ENCODE measurements at places on chromosomes 12 and 14.
A peak's percentile ranks its signal among the peaks of the same experiment; 100 is the strongest.

- no peak for DNase-seq
Observed at GRCh38 chr12:33115716-33116115, 219.1 kb upstream of the PKP2 start.

DNA sequence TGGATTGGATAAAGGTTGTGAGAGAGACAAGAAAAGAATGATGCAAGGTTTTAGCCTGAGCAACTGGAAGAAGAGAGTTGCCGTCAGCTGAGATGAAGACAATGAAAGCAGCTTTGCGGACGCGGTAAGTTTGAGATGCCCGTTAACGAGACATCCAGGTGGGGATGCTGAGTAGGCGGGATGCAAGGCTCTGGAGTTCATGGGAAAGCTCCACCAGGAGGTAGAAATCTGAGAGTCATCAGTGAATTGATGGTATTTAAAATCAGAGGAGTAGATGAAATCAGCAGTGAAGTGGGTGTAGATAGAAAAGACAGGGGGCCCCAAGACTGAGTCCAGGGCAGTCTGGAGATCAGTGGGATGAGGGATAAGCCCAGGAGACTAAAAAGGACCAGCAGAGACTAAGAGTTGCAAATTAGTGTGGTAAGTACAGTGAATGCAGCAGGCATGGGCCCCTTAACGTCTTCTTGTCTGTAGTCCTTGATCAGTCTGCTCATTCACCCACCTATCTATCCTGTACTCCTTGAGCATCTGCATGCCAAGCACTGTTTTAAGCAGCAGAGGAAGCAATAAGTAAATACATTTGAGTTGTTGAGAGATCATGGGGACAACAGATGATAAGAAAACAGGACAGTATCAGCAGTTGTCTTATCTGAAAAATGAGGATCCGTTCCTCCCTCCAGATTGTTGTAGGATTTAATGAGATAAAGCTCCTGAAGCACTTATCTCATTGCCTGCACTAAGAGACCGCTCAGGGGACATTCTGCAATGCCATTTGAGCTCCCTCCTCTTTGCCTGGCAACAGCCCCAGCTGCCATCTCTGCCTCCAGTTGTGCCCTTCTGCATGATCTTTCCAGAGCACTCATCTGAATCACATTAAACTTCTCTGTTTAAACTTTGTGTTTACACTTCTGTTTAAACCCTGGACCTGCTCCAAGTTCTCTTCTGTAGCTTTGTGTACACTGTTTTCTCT, 91.5 kb downstream of the APAF1 start:
- no peak for DNase-seq

- no peak for DNase-seq
Observed at GRCh38 chr14:79284621-79285020, 926.7 kb downstream of the DIO2 start.

DNA sequence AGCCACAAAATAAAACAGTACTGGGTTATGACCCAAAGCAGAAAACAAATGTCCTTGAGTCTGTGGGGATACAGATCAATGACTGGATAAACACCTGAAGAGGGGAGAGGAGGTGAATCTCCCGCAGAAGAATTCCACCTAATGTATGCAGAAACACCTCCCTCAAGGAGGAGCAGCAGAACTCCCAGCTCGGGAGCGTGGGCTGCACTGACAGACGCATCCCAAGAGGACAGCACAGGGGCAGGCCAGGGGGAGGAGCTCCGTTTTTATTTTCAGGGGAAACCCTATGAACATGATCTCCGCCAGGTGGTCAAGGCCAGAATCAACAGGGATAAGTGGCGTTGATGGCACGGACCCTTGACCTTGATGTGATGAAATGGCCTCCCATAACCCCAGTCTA, 41.8 kb upstream of the PPP2R5C start:
- DNase-seq, result no peak

DNA sequence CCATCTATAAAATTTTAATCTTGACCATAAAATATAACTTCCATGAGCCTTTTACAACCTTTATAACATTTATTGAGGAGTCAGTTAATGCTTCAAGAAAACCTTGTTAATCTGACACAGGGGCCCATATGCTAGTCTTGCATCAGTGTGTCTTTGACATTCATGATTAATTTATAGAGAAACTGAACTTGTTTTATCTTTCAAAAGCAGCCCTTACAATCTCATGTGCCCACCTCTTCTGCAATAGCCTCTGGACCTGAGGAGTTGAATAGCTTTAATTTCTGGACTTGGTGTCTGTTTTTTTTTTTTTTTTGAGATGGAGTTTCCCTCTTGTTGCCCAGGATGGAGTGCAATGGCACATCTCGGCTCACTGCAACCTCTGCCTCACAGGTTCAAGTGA, 8.6 kb upstream of the LPCAT3 start:
- DNase-seq, result no peak

GRCh38 chr14:35258420-35258819, 33.8 kb upstream of the PSMA6 start:
- DNase-seq, result no peak

GRCh38 chr12:103840462-103840875, 565 bp downstream of the NT5DC3 start:
- no peak for DNase-seq

GRCh38 chr12:47111392-47111778, 31.6 kb upstream of the AMIGO2 start:
- DNase-seq, result no peak

DNA sequence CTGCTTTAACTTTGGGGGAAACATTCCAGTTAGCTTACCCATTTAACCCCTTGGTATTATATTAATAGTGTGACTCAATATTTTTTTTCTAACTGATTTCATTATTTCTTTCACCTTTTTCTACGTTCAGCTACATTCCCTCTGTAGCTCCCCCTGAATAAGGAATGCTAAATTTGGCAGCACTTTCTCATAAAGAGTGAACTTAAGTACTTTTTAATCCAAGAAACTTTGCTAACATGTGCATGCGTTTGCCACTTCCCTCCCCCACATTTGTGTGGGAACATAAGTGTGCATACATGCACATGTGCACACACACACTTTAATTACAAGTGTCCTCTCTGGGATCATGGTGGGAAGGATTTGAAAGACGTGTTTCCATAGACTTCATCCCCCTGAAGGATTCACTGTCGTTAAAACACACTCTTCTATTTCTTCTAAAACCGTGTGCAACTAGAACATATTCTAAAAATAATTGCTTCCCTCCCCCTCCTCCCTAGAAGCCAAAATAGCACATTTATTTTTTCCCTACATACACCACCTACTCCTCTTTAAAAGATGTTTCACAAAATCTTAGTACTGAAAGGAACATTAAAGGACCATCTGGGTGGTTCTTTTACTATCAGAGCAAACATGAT, 142.6 kb downstream of the PPM1H start:
- no peak for DNase-seq

GRCh38 chr14:61332658-61333029, 11.3 kb downstream of the PRKCH start:
- DNase-seq, result peak; percentile 39

DNA sequence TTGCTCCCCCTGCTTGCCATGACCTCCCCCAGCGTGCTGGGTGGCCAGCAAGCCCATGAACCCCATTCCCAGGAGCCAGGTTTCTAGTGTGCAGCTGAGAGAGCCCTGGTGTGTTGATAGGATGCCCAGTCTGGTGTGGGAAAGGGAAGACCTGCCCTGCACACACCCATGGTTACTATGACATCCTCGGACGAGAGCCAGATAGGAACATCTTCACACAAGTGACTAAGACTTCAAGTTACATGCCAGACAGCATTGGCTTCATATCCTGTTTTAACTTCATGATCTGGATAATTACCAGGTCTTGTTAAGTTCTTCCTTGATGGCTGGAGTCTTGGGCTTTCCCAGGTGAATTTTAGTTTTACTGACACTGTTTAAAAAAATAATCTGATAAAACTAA, 196.6 kb upstream of the EGLN3 start:
- no peak for DNase-seq

- DNase-seq, result peak; percentile 17
Observed at GRCh38 chr14:75561013-75561432, 17.4 kb upstream of the FLVCR2 start.

GRCh38 chr12:103442182-103442555, 53.6 kb downstream of the C12orf42 start:
- no peak for DNase-seq

- no peak for DNase-seq
Observed at GRCh38 chr14:88045705-88046104, 40.8 kb downstream of the GPR65 start.

GRCh38 chr12:75750716-75751306, 239.4 kb upstream of the KRR1 start:
- no peak for DNase-seq

DNA sequence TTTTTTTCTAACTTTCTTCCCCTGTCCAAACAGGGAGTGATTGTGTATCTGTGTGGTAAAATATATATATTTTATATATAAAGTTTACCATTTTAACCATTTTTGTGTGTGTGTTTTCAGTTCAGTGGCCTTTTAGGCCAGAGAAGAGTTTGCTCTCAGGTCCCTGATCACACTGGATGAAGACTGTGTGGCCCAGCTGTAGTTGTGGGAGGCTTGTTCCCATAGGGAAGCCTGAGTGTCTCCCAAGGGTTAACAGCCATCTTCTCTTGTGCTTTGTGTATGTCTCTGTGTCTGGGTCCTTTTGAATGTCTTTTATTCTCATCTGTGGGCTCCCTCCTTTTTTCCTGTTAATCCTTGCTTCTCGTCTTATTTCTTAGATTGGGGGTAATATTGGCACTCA, 23.4 kb downstream of the CGRRF1 start:
- DNase-seq, result no peak

DNA sequence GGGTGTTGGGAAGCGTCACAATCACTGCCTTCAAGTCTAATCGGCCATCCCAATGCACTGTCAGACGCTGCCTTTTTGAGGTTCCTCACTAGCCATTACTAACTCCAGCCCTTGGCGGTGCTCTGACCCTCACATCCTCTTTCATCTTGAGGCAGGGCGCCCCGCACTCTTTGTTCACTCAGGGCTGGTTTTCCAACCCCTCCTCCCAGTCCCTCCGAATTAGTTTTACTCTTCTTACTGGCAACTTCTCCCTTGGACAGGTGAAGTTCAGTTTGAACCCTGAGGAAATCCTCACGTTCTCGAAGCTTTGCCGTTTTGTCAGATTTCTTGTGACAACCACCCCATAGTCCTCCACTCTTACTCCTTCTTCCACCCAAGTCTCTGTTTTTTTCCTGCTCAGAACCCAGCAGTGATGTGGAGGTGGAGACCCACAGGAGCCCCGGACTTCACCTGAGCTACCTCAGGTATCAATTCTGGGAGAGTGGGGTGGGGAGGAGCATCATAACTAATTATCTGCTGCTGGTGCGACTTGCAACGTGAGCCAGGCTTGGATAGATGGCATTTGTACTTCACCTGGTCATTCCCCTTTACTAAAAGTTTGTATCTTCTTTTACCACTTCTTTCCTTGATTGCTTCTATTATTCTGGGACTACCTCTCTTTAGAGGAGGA, 757 bp downstream of the ZC3H10 start:
- no peak for DNase-seq

- DNase-seq, result no peak
Observed at GRCh38 chr14:79568594-79568993, 642.7 kb downstream of the DIO2 start.

DNA sequence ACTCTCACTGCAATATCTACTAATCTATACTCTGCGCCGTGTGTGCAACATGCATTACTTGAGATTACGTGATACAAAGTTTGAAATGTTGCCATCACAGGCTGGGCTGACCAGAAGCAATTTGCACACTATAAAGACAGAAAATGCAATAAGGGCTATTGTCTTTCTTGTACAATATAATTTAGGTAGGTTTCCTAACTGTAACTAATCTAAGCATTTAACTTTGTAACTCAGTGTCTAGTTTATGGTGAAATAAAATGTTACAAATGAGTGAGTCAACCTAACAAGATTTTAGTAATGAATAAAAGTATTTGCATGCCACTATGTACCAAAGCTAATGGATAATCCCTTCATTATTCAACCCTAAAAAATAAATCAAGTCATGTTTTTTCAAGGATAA, 57.8 kb downstream of the LRP6 start:
- no peak for DNase-seq

All from immature natural killer cell (primary cell).